Muscle of leg (tissue), 16 donors: ENCODE measurements at places on chromosomes 4 and X. TPM values are rescaled to one million over a fixed set of nuclear protein-coding genes. Genes with fewer than 3 reads are reported as not detected.

Gene OPN1MW2
- total RNA-seq: not detected

Gene DCX
- 9.4 TPM for total RNA-seq

Gene USP26
- total RNA-seq: not detected

Gene CAMK2D
- total RNA-seq: 134 TPM

Gene HTRA3
- total RNA-seq: 46.8 TPM

Gene FUNDC2
- total RNA-seq: 155 TPM

Gene SLC9A7
- total RNA-seq: 12.3 TPM

Gene MSL3
- 17.4 TPM for total RNA-seq

GRCh38 chrX:65720381-65720964 is 53.0 kb downstream of the MSN start:
- no peak for DNase-seq

- no peak for DNase-seq
Measured at GRCh38 chr4:3436048-3436797, 5.5 kb upstream of the HGFAC start.

GRCh38 chr4:24559032-24559821 is 25.1 kb downstream of the DHX15 start:
- DNase-seq: no peak

DNA sequence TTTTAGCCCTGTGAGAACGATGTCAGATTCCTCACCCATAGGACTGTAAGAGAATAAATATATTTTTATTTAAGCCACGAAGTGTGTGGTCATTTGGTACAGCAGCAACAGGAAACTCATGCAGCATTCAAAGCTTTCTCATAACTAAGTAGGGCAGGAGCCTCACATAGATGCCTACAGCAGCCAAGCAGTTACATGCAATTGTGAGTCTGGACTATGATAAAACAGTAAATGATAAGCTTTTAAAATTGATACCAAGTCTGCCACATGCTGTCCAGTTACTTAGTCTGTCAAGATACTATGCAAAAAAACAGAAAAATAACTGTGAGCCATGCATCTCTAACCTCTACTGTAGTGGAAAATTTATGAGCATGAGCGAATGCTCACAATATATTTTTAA is 359.6 kb downstream of the HS3ST1 start:
- no peak for DNase-seq

GRCh38 chr4:161642708-161643107 is 521.1 kb downstream of the FSTL5 start:
- no peak for DNase-seq

DNA sequence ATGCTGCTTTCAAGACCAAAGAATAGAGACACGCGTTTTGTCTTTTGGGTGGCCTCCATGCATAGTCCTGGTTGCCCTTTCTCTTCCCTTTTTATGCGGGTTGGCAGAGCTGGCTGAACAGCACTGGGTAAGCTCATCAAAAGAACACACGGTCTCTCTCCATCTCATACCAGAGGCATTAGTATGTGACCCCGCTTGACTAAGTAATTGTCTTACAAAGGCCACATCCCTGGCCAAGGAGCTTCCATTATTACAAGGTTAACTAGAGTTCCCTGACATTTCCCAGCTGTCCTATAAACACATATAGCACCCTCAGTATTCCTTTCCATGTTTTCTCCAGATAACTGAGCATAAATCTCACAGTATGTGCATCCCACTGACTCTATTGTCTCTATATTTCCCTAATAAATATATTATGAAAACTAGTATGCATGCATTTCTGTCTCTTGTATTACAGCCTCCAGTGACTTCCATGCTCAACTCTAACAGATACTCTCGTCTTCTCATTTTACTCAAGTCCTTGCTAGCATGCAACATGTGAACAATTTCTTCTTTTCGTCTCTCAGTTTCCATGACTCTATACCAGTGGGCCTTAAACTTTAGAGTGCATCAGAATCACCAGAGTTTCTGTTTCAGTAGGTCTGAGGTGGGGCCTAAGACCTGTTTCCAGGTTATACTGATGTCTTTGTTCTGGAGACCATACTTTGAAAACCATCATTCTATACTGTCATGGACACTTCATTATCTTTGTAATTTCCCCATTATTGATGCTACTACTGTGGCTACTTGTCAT is 247.7 kb upstream of the ARSJ start:
- DNase-seq: no peak

- DNase-seq: no peak
Measured at GRCh38 chr4:14566518-14566917, 435.8 kb upstream of the CPEB2 start.

GRCh38 chr4:56909086-56909894 is 1.6 kb downstream of the REST start:
- peak; percentile 76 for DNase-seq

DNA sequence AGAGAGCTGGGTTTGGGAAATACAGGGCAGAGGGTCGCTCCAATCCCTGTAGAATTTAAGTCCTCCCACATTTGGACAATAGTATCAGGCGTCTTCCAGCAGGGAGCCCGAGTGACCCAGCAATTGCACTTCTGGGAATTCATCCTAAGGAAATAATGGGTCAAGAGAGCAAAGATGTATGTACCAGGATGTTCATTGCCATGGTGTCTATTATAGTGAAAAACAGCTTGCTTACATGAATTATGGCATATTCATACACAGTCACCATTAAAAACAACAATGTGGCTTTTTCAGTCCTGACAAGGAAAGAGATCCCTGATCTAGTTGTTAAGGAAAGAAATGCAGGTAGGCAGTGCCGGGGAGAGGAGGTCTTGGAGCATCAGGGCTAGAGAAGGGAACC is 167.7 kb downstream of the PJA1 start:
- DNase-seq: no peak

- DNase-seq: no peak
Measured at GRCh38 chr4:10773656-10774055, 89.1 kb upstream of the CLNK start.

- DNase-seq: no peak
Measured at GRCh38 chr4:158664806-158665205, 6.9 kb downstream of the C4orf46 start.

- no peak for DNase-seq
Measured at GRCh38 chr4:164768516-164768915, 14.6 kb downstream of the SMIM31 start.

- no peak for DNase-seq
Measured at GRCh38 chr4:73823760-73824159, 12.7 kb upstream of the CXCL6 start.

GRCh38 chr4:25749150-25749794 is 93.6 kb downstream of the SLC34A2 start:
- DNase-seq: no peak

GRCh38 chrX:41921492-41922430 is 1.6 kb downstream of the CASK start:
- peak; percentile 38 for DNase-seq

DNA sequence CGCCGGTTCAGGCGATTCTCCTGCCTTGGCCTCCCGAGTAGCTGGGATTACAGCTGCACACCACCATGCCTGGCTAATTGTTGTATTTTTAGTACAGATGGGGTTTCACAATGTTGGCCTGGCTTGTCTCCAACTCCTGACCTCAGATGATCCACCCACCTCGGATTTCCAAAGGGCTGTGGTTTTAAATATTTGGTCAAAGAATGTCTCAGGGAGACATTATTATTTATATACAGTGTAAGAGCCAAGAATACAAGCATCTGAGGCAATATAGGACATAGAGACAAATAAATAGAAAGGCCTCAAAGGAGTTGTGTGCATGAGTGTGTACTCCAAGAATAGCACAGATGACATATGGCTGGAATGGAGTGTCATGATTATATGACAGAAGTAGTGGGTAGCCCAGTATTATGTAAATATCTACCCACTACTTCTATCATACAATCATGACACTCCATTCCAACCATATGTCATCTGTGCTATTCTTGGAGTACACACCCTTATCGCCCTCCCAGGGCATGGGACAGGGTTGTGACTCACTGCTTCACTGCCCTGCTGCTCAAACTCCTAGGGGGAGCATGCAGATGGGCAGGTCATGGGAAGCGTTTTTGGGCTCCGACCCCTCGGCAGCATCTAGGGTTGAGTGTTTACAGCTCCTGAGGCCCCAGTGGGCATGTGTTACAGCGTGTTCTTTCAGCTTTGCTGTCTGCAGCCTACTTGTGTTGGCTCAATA is 1649.8 kb upstream of the PCDH10 start:
- DNase-seq: peak; percentile 29

- no peak for DNase-seq
Measured at GRCh38 chrX:153744210-153745066, 19.6 kb upstream of the PLXNB3 start.

GRCh38 chr4:140311257-140311835 is 62.1 kb upstream of the SCOC start:
- DNase-seq: no peak

- no peak for DNase-seq
Measured at GRCh38 chrX:25762656-25763055, 375.5 kb upstream of the MAGEB18 start.

DNA sequence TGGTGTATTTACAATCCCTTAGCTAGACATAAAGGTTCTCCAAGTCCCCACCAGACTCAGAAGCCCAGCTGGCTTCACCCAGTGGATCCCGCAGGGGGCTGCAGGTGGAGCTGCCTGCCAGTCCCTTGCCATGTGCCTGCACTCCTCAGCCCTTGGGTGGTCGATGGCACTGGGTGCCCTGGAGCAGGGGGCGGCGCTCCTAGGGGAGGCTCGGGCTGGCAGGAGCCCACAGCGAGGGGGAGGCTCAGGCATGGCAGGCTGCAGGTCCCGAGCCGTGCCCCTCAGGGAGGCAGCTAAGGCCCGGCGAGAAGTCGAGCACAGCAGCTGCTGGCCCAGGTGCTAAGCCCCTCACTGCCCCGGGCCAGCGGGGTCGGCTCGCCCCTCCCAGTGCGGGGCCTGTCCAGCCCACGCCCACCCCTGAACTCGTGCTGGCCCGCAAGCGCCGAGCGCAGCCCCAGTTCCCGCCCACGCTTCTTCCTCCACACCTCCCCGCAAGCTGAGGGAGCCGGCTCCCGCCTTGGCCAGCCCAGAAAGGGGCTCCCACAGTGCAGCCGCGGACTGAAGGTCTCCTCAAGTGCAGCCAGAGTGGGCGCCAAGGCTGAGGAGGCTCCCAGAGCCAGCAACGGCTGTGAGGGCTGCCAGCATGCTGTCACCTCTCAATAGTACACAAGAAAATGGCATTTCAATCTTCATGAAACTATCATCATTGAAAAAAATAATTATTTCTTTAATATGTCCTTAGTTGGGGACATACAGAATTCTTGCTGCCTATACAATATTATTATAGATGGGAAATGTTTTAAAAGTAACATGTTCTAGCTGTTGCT is 189.1 kb downstream of the SLC7A11 start:
- DNase-seq: no peak

GRCh38 chrX:74104356-74105015 is 199.5 kb upstream of the ZCCHC13 start:
- no peak for DNase-seq

DNA sequence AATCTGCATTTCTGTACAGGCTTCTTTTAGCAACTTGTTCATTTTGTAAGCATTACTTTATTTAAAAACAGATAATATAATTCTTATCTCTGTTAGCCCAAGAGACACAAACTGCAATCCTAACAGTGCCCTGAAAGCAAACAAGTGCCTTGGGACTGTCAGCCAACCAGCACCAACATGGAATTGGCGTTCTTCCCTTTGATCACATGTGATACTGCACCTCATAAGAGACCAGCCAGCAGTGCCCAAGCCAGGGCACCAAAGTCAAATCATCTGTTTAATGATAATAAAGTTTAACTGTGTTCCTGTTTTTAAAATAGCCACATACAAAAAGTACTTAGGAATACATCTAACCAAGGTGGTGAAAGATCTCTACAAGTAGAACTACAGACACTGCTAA is 223.2 kb downstream of the PRDM5 start:
- no peak for DNase-seq

- no peak for DNase-seq
Measured at GRCh38 chrX:69232945-69233344, 67.7 kb upstream of the PJA1 start.

- DNase-seq: no peak
Measured at GRCh38 chr4:118226311-118227010, 126.3 kb downstream of the PRSS12 start.

DNA sequence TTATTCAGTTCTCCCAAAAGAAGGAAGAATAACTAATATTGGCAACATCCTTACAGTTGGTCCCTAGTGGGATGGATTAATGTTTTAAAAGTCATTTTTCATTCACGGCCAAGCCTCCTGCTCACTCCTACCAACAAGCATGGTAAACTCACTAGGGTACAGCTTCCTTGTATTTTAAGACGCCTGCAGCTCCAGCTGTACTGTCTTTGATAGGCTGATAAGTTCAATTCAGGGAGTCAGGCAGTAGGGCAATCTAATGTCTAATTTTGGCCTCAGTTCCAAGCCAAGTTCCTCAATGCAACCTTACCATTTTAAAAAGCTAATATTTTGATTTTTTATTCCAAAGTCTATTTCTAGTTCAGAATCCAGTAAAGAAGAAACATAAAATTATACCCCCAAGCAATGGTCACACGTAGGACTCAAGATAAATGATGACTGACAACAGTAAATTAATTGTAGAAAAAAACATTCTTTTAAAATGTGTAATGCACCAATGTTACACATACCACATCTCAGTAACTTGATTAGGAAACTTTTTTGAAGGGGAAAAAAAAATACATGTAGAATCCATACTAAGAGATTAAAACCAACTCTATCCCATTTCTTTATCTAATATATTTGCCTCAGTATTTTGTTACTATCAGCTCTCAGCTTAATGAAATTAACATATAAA is 9.3 kb downstream of the LCORL start:
- peak; percentile 29 for DNase-seq

- no peak for DNase-seq
Measured at GRCh38 chr4:122456231-122457116, at the start of gene IL2. TSS of gene IL2 (minus strand) at chr4:122456725. CDS start at chr4:122456440, 285 bp downstream.

- DNase-seq: no peak
Measured at GRCh38 chr4:71593311-71593710, 190.6 kb downstream of the GC start.

DNA sequence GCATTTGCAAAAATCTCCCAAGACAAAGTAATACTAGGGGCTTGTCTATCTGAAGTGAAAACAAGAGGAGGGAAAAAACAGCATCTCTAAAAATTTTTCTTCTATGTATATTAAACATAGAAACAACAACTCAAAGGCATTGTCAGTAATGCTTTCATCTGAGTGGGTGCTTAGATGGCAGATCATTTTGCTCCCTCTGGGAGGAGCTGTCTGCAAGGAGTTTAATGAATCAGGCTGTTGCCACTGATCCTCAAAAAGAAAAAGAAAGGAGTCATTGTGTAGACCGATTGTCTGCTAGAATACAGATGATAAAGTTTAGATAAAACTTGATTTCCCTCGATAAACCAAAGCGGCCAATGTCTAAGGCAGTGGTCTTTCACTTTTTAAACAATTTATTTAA is 49.7 kb upstream of the KLHL8 start:
- DNase-seq: peak; percentile 14

- no peak for DNase-seq
Measured at GRCh38 chr4:54946741-54947140, 178.7 kb downstream of the KDR start.

GRCh38 chrX:155027509-155028066 is 944 bp downstream of the FUNDC2 start:
- DNase-seq: peak; percentile 89

DNA sequence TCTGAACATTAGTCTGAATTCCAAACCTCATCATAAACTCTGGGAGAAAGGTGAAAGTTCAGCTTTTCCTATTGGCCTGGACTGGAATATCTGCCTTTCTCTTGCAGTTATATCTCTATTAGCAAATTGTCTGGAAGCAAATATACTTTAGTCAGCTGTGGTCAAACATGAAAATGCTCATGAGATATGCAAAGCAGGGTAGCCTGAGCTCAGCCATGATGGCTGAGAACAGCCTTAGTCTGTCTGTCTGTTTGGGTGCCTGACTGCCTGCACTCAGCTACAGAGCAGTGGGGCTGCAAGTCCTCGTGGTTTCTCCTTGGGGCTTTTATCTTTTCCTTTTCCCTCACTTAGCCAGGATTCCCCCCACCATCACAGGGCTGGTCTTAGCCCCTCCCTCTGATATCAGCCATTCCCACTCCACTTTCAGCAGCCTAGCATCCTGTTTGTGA is 19.5 kb upstream of the PGRMC2 start:
- no peak for DNase-seq
